CD4-positive, alpha-beta T cell (primary cell): ENCODE measurements at places on chromosomes 5 and 9. TPM values are rescaled to one million over a fixed set of nuclear protein-coding genes. Genes with fewer than 3 reads are reported as not detected.
A peak's percentile ranks its signal among the peaks of the same experiment; 100 is the strongest.

GRCh38 chr5:9456435-9457042 is 89.3 kb downstream of the SEMA5A start:
- no peaks in the 10 kb centered on the region for H3K4me1 ChIP-seq
- H3K36me3 ChIP-seq, result no peaks in the 10 kb centered on the region
- H3K27me3 ChIP-seq, result no peaks in the 10 kb centered on the region
- H3K27ac ChIP-seq, result no peak overlapping the region

DNA sequence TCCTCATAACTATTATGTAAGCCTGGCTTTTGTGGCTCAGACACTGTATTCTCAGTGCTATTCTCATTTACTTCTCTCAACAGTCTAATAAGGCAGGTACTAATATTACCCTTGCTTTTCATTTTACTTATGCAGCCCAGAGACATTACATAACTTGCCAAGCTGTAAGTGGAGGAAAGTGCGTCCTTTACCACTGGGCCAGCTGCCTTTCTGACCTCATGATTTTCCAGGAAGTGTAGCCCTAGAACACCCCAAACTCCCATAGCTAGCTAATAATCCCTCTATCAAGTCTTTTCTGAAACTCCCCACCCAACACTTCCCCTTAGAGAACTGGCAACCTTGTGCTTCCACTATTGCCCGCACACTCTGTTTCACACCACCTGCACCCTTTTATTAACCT is 192.9 kb upstream of the HMHB1 start:
- no peaks in the 10 kb centered on the region for H3K36me3 ChIP-seq
- H3K4me3 ChIP-seq, result no peak overlapping the region
- no peak for DNase-seq
- H3K27me3 ChIP-seq, result peaks cover 3% of the 10 kb centered on the region
- H3K27ac ChIP-seq, result no peak overlapping the region

- H3K27ac ChIP-seq, result no peak overlapping the region
- no peaks in the 10 kb centered on the region for H3K36me3 ChIP-seq
- peaks cover 3% of the 10 kb centered on the region for H3K27me3 ChIP-seq
Observed at GRCh38 chr9:130918826-130919558, 20.1 kb downstream of the FIBCD1 start.

DNA sequence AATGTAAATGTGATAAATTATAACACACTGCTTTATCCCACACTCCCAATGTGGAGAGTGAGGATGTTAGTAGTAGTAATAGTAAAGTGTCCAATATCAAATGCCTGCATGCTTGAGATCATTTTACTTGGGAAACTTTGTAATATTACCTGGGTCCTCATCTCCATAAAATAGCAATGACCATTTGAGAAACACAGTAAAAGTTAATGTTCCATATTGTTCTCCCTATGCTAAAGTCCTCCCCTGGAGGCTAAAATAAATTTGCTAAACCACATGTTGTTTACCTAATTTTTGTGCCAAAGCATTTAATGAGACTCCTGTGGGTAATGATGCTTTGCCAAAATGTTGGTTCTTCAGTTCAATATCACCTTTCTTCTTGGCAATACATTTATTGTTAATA is 291.2 kb downstream of the CDH10 start:
- H3K27me3 ChIP-seq, result no peaks in the 10 kb centered on the region
- H3K27ac ChIP-seq, result no peak overlapping the region
- DNase-seq, result no peak
- H3K4me1 ChIP-seq, result no peaks in the 10 kb centered on the region
- no peaks in the 10 kb centered on the region for H3K36me3 ChIP-seq

- no peak for DNase-seq
- no peaks in the 10 kb centered on the region for H3K36me3 ChIP-seq
- H3K27me3 ChIP-seq, result no peaks in the 10 kb centered on the region
- H3K4me3 ChIP-seq, result no peak overlapping the region
- peaks cover 22% of the 10 kb centered on the region for H3K4me1 ChIP-seq
Observed at GRCh38 chr5:157590478-157590877, 14.9 kb upstream of the ADAM19 start.

- no peak overlapping the region for H3K27ac ChIP-seq
- no peak overlapping the region for H3K4me3 ChIP-seq
- DNase-seq, result no peak
- peaks cover 30% of the 10 kb centered on the region for H3K36me3 ChIP-seq
Observed at GRCh38 chr9:131505012-131505411, 2.3 kb downstream of the POMT1 start.

DNA sequence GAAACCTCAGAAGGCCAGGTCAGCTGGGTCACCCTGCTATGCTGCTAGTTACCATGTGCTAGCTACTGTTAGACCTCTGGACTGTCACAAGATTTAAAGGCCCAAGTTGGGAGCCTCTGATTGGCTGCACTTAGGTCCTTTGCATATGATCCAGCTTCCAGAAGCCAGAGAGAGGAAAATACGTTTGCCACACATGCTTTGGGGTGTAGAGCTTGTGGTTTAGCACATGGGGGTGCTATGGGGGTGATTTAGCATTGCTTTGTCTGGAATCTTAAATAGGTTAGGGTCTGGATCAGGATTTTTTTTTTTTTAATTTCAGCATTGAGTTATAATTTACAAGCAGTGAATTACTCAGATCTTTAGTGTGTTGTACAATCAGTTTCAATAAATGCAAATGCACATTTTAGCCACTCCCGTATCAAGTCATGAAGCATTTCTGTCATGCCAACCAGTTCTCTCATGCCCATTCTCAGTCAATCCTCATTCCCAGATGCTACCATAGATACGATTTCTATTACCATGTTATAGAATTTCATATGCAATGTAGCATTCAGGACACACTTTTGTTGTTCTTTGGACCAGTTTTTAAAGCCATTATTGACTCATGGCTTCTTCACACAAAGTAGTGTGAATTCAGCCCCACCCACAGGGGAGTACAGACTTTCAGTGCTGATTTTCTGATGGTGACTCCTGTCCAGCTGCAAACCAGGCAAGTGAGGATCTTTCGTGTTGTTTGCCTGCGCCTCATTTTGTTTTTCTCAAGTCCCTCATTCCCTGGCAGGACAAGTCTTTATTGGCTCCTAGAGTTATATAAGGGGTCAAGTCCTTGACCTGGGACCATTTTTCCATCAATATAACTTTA is 250.4 kb downstream of the LRRC70 start:
- no peak for DNase-seq
- H3K36me3 ChIP-seq, result no peaks in the 10 kb centered on the region
- H3K27ac ChIP-seq, result no peak overlapping the region

DNA sequence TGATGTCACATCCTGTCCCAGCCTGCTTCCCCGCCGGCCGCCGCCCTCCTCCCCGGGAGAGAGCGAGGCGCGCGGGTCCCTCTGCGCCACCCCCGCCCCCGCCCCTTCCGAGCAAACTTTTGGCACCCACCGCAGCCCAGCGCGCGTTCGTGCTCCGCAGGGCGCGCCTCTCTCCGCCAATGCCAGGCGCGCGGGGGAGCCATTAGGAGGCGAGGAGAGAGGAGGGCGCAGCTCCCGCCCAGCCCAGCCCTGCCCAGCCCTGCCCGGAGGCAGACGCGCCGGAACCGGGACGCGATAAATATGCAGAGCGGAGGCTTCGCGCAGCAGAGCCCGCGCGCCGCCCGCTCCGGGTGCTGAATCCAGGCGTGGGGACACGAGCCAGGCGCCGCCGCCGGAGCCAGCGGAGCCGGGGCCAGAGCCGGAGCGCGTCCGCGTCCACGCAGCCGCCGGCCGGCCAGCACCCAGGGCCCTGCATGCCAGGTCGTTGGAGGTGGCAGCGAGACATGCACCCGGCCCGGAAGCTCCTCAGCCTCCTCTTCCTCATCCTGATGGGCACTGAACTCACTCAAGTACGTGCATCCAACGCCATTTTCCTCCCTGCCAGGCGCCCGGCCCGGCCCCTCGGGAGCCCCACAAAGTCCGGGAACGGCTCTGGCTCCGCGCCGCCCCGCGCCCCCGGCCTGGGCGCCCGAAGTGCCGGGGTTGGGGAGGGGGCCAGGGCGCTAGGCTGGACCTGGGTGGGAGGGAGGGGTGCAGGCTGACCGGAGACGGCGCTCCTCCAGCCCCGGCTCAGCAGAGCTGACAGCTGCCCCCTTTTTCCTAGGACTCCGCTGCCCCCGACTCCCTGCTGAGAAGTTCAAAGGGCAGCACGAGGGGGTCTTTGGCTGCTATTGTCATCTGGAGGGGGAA is 12.0 kb upstream of the OLFM1 start:
- H3K4me1 ChIP-seq, result no peaks in the 10 kb centered on the region
- no peaks in the 10 kb centered on the region for H3K36me3 ChIP-seq
- DNase-seq, result no peak
- H3K27ac ChIP-seq, result no peak overlapping the region
- peaks cover 26% of the 10 kb centered on the region for H3K27me3 ChIP-seq

DNA sequence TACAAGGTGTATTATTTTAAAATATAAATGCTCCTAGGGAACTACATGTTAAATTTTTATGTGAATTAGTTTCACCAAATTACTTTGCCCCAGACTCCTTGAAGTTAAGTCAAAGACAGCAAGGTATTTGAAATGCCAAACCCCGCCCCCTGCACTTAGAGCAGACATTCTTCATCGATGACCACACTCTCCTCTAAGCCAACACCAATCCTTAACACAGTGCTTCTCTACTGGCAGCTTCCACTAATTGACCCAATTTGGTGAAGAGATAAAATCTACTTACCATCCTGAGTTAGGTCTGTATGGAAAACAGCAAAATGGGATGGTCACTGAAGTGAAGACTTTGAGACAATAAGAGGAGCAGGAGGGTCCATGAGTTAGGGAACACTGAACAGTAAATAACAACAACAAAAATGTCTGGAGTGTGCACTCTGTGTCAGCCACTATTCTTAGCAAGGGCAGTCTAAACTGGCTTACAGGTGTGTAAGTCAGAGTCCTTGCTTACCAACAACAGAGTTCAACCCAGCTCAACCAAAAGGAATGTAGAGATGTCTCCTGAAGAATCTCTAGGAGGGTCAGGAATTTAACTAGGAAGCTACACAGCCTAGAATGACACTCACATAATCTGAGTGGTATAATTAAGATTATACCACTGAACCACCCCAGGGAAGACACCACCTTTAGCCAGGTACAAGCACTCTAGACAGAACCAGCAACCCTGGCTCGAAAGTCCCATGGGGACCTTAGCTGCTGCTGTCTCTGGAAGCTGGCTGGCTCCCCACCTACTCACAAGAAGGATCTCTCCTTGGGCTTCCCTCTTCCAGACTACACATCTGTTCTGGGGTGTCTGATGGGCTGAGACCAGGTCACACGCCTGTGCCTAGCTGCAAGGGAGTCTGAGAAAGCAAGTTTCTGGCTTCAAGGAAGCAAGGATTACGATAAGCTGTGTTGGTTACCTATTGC is 8.8 kb upstream of the UBE2QL1 start:
- no peaks in the 10 kb centered on the region for H3K36me3 ChIP-seq
- H3K27ac ChIP-seq, result no peak overlapping the region
- H3K4me3 ChIP-seq, result no peak overlapping the region
- H3K27me3 ChIP-seq, result peaks cover 6% of the 10 kb centered on the region

- DNase-seq, result no peak
- no peaks in the 10 kb centered on the region for H3K4me1 ChIP-seq
- H3K36me3 ChIP-seq, result no peaks in the 10 kb centered on the region
- no peak overlapping the region for H3K4me3 ChIP-seq
- no peaks in the 10 kb centered on the region for H3K27me3 ChIP-seq
Observed at GRCh38 chr5:82534986-82535385, 256.8 kb upstream of the RPS23 start.

DNA sequence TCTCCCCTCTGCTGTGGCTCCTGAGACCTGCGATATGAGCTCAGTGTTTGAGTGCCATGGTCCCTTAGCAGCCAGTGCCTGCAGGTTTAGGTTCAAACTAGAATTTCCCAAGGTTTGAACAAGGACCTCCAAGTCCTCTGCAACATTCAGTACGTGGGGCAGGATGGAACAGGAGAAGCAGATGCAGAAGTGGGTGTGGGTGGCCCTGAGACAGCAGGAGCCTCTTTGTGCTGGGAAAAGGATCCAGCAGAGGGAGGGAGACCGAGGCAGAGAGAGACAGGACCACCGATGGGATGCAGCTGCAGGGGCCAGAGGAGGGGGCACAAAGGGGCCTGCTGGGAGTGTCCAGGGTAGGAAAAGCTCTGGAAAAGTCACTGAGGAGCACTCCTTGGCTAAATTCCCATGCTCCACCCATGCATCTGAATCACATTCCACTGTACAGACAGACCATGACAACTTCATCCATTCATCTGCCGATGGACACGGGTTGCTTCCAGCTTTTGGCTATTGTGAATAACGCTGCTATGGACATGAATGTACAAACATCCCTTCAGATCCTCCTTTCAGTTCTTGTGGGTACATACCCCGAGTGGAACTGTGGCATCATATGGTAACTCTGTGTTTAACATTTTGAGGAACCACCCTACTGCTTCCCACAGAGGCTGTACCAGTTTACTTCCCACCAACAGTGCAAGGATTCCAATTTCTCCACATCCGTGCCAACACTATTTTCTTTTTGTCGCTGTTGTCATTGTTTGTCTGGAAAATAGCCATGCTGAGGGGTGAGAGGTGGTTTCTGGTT is 26.7 kb upstream of the SUSD3 start:
- H3K27ac ChIP-seq, result peak overlapping the region; percentile 49
- H3K4me1 ChIP-seq, result peaks cover 94% of the 10 kb centered on the region
- no peak overlapping the region for H3K4me3 ChIP-seq

DNA sequence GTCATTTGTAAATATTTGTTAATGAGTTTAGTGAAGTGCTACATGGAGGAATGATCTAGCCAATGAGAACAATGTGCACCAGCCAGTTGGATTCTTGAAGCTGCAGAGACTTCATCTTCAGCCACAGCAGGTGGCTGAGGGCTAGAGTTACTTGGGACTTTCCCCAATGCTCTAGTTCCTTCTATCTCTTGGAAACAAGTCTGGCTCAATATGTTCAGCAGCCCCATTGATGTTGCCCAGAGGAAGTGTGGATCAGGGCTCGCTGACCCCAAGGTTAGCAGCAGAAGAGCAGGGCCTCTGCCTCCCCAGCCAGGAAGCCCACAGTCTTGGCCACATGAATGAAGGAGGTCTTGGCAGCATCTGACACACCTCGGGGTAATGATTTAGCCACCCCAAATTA is 117.5 kb downstream of the SLC1A3 start:
- H3K4me1 ChIP-seq, result peaks cover 21% of the 10 kb centered on the region
- no peak overlapping the region for H3K27ac ChIP-seq
- no peak for DNase-seq
- no peaks in the 10 kb centered on the region for H3K27me3 ChIP-seq
- H3K4me3 ChIP-seq, result peak overlapping the region; percentile 50

DNA sequence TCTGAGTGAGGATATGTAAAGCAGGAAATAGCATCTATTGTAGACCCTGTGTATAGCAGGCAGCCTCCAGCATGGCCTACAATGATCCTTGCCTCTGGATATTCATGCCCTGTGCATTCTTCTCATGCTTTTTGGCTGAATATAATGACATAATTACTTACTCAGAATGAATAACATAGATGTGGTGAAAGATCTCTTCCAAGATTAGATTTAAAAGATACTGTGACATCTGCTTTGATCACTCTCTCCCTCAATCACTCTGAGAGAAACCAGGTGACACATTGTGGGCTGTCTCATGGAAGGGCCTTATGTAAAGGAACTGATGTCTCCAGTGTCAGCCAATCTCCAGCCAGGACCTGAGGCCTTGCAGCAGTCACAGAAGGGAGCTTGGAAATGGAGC is 376.7 kb downstream of the DNAH5 start:
- H3K27ac ChIP-seq, result no peak overlapping the region
- no peaks in the 10 kb centered on the region for H3K27me3 ChIP-seq

GRCh38 chr5:2523180-2523579 is 228.3 kb downstream of the IRX2 start:
- H3K27ac ChIP-seq, result no peak overlapping the region
- H3K4me3 ChIP-seq, result no peak overlapping the region
- H3K4me1 ChIP-seq, result no peaks in the 10 kb centered on the region
- no peak for DNase-seq
- H3K36me3 ChIP-seq, result no peaks in the 10 kb centered on the region

The RASEF gene
- total RNA-seq, result not detected

The SLC46A2 gene
- not detected for total RNA-seq

The RNF208 gene
- total RNA-seq, result 0.67 TPM

The ITGA2 gene
- 0.03 TPM for total RNA-seq

The PCDHA4 gene
- not detected for total RNA-seq

The C9orf153 gene
- total RNA-seq, result 1.0 TPM

The SMARCA2 gene
- 272 TPM for total RNA-seq

The ABL1 gene
- total RNA-seq, result 33.7 TPM
